ENCODE measurements at places on chromosomes 4 and X.

DNA sequence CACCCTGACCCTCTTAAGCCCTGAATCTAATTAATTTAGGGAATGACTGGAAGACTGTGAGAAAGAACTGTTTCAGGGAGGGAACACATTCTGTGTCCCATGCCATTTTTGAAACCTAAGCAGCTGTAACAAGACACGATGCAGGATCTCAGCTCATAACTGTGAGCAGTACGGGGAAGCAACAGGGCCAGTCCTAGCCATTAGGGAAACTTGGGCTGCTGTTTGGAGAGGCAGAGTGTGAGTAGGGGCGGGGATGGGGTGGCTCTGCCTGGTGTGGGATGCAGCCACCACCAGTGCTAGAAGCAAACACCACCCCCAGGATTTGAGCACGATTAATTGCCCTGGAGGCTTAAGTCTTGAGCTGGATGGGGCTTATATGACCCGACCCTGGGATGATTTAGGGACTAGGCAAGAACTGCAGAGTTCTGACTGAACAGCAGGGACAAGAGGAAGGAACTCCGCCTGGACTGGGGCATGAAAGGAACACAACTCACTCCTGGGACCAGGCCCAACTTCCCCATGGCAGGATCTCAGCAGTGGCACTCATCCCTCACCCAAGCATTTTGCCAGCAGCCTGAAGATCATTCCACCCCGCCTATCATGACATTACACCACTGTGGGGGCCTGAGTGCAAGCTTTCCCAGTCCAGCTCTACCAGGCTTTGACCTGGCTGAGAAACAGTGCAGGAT is 43.1 kb downstream of the ATRX start:
- peak; percentile 0 for DNase-seq

GRCh38 chrX:67351411-67351810 is 192.4 kb upstream of the AR start:
- DNase-seq, result no peak

DNA sequence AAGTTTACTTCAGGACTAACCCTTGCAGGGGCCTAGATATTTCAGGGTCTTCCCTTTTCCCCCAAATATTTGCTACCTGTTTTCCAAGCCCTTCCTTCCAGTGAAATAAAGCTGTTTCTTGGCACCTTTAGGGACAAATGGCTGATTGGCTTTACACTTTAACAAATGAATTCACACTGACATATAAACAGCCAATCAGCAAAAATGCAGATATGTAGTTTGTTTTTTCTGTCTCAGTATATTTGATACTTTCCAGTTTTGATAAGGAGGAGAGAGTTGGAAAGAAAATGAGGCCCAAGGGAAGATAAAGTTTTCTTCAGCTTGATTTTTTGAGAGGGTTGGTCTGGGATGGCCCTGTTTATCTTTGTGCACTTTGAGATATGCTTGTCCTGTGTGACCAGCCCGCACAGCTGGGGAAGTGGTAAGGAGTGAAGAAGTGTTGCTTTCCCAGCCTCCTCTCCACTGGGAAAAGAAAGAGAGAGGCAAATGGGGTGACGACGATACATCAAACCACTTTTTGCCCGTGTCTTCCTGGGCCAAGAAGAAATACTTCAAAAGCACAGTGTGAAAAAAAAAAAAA is 67.5 kb downstream of the MGST2 start:
- DNase-seq, result no peak

- DNase-seq, result no peak
Measured at GRCh38 chrX:105567082-105567481, 255.3 kb upstream of the NRK start.

- no peak for DNase-seq
Measured at GRCh38 chr4:137994853-137995252, 247.3 kb downstream of the SLC7A11 start.

DNA sequence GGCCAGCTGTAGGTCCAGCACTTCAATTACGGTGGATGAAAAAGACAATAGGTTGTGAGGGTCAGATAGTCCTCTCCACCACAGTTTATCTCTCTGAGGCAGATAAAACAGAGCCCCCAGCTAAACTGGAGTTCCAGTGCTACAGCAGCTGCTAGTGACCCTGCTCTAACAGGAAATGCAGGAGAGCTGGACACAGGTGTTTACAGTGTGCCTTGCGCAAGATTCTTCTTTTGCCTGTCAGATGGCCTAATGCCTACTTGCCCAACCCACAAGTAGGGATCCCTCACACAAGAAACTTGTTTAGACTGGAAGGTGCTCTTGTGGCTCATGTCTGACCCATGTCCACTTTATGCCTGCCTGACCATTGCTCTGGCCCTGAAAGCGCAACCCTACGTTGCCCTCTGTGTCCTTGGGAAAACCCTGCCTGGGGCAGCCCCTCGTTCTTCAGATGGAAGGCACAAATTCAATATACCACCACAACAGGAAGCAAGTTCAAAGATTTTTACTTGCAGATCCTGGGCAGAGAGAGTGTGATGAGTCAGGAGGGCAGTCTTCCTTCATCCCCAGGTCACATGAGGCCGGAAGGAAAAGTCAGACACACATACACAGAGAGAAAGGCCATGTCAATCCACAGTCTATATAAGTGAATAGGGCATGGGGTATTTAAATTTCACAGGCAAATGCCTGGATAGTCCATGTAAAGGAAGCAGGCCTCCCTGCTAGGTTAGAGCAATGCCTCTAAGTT is 105.1 kb upstream of the ADGRL3 start:
- no peak for DNase-seq

GRCh38 chrX:107025545-107025944 is 25.5 kb upstream of the MORC4 start:
- peak; percentile 0 for DNase-seq

DNA sequence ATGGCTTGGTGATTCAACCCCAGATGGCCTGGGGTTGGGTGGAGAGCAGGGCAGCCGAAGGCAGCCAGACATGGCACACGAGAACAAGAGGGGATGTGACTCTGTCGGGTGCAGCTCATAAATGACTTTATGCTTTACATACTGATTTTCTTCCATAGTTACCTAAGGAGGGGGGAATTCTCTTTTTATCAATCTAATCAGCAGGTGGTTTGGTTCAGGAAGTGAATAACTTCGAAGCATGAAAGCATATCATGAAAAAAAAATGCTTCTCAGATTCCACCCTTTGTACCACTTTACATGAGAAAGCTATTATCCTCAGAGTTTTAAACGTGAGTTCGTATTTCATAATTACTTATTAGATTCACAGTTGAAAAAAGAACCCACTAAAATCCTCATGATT is 908.9 kb upstream of the LCORL start:
- DNase-seq, result no peak

GRCh38 chr4:74335341-74336021 is 27.2 kb downstream of the EPGN start:
- DNase-seq, result no peak

GRCh38 chr4:55838356-55838755 is 15.1 kb upstream of the EXOC1 start:
- DNase-seq, result no peak

- DNase-seq, result no peak
Measured at GRCh38 chrX:614136-614535, 16.5 kb upstream of the SHOX start.

DNA sequence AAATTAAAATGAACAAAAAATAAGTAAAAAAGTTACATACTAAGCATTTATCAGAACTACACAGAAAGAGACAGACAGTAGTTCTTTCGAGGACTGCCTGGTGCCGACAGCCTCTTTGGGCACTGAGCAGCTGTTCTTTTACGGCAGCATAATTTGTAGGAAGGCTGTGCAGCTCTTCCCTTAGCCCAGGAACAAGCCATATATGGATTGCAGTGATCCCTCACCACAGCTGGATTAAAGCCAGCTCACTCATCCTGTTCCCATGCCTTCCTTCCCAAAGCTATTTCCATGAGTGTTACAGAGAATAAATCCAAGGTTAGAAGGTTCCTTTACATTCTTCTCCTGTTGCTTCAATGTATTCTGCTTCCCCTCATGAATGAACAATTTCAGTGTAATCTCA is 71.7 kb downstream of the DDX60L start:
- DNase-seq, result no peak

DNA sequence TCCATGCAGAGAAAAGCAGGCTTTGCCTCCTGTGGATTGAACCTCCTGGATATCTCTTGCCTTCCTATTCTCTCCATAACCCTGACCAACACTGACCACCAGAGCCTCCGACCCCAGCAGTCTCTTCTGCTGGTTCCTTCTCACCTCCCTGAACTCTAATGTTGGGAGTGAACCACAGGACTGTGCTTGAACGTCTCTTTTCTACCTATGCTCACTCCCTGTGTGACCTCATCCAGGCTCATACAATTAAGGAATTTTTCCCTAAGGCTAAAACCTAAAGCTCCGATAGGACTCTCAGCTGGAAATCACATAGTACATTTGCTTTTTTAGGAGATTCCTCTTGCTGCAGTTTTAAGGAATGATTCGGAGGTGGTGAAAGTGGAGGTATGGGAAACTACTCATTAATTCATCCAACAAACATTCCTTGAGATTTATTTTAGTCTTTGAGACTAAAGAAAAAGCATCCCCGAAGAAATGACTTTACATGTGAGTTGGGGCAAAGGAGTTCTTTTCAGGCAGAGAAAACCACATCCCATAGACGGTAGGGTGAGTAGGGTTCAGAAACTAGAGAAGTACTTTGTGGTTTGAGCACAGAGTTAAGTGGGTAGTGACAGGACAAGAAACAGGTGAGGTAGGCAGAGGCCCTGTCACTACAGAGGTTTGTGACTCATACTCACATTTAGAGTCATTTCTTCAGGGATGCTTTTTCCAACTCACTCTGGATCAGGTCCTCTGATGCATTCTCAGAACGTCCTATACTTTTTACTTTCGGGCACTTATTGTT is 30.8 kb downstream of the NDNF start:
- no peak for DNase-seq

- no peak for DNase-seq
Measured at GRCh38 chr4:119299741-119300100, 22.2 kb downstream of the FABP2 start.

Measured in putamen (tissue), 1 donor.